ENCODE measurements at places on chromosomes 12 and 14.
A peak's percentile ranks its signal among the peaks of the same experiment; 100 is the strongest.

- DNase-seq: peak; percentile 53
Observed at GRCh38 chr14:75418850-75419768, 8.7 kb upstream of the JDP2 start.

- no peak for DNase-seq
Observed at GRCh38 chr12:124423761-124424515, 129.0 kb downstream of the RFLNA start.

DNA sequence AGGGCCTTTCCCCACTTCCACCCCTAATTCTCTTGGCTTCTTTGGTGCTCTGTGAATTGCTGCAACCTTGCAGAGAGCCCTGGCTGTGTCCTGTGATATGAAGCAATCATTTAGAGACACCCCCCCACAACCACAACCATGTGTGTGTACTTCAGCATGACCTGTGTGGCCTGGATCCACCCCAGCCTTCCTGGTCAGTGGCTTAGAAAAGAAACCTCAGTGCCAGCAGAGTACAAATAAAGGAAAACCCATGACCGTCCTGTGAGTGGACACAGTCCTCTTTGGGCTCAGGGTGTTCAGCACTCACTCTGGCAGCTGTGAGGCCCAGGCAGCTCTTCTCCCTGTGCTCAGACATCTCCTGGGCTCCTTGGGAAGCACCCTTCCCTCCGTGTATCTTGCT, 206.6 kb upstream of the DIO3 start:
- no peak for DNase-seq

- DNase-seq: no peak
Observed at GRCh38 chr12:3152892-3153291, 75.7 kb downstream of the TSPAN9 start.

GRCh38 chr14:44700184-44700583, 193.1 kb upstream of the FSCB start:
- no peak for DNase-seq

DNA sequence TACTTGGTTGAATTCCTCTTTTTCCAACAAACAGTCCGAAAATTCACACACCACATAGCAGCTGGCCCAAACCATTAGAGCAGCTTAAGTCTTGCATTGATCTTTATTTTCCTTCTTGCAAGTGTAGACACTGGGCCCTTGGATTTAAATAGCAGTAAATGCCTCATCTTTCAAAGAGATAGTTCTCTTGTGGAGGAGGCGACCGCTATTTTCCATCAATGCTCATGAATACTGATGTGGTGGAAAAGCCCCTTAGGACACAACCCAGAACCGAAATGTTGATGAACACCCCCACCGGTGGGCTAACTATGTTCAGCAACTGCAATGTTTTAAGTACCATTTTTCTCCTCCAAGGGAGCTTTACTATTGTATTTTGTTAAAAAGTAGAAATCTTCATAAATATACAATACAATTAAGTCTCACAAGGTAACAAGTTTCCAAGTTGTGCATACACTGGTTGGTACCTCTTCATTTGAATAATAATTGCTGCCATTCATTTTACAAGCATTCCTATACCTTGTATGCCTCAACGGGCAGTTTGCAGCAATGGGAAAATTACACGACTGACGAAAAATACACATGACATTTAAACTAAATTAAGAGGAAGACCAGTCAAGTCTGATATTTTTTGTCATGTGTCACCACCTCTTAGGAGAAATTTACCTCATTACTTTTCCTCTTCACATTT, 18.0 kb downstream of the NIN start:
- peak; percentile 17 for DNase-seq

GRCh38 chr12:17344649-17345048, 738.7 kb upstream of the LMO3 start:
- no peak for DNase-seq

- DNase-seq: no peak
Observed at GRCh38 chr14:96538097-96538989, 36.2 kb downstream of the PAPOLA start.

GRCh38 chr12:71947645-71948105, 9.0 kb downstream of the TPH2 start:
- DNase-seq: no peak

GRCh38 chr14:78701246-78701645, 531.1 kb downstream of the NRXN3 start:
- DNase-seq: no peak

GRCh38 chr12:2288471-2288870, 235.7 kb downstream of the CACNA1C start:
- DNase-seq: no peak

DNA sequence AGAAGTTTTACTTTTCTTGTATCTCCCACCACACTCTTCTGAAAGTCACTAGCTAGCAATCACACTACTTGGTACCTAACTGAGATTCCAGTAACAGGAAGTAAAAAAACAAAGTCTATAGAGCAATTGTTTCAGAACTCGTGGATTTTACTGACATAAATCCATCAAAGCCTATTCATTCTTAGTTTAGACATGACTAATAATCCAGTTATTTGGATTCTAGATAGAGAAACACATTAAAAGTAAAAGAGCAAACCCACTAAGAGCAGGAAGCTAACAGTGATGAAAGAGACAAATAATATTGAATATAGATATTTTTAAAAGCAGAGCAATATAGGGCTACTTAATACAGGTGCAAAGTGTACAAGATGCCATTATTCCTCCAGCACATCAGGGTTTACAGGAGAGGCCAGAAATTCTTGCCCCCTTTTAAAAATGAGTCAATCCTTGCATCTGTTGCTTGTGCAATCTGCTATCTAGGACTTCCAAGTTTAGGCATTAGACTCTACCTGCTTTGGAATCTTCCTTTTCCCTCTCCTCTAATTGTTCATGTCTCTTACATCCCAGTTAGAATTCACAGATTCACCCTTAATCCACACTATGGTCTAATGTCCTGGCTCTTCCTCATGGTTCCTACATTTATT, 6.0 kb downstream of the HEATR5A start:
- DNase-seq: no peak

DNA sequence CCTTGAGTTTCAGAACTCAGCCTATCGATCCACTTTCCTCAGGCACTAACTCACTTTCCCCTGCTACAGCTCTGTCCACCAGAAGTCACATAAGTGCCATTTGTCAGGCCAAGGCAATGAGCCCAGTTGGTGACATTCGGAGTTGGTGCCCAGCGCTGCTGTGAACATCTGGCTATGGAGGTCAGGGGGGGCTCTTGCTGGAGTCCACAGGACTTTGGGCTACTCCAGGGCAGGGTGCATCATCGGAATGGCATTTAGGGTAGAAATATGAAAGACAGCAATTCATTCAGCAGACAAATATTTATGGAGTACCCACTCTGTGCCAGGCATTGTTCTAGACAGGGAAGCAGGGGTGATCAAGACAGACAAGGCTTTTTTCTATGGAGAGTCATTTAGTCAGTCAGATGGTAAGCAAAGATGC, 1.5 kb upstream of the PPP1CC start:
- DNase-seq: no peak

GRCh38 chr14:81350344-81351130, 49.6 kb downstream of the STON2 start:
- DNase-seq: no peak

- DNase-seq: no peak
Observed at GRCh38 chr12:100724071-100724470, 70.5 kb upstream of the ANO4 start.

DNA sequence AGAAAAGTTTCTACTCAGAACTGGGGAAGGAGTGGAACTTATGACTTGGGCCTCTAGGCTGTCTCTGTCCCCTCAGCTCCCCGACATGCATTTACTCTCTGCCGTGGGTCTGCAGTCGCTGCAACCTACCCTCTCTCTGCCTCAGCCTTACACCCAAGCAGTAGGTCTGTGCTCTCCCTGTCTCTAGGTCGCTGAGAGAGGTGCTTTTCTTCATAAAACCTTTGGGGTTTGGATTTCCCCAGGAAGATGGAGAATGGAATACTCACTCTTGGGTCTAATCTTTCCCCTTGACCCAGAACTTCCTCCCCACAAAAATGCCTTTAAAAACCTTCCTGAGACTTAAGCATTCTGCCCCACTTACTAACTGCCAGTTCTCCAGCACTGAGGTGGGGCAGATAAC, 12.9 kb downstream of the GPR84 start:
- DNase-seq: no peak

DNA sequence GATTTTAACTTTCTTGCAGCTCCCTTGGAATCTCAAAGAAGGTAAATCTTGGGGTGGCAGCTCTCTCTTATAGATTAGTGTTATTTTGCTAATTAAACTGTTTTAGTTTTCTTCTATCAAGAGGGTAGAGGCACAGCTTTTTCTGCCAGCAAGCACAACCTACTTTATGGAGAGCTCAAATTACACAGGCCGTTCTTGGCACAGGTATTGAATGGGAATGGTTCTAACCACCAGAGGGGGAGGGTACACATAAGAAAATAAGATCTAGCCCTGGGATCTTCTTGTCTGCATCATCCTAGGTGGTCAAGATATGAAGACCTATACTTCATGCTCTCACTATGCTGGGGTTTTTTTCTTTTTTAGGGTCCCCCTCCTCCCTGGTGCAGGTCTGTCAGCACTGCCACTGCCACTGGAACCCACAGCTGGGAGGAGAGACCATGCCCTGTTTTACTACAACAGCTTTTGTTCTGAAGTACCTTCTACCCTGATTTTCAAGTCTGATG, 48.6 kb upstream of the STAC3 start:
- no peak for DNase-seq

- no peak for DNase-seq
Observed at GRCh38 chr14:74786796-74787315, 23.7 kb downstream of the YLPM1 start.

DNA sequence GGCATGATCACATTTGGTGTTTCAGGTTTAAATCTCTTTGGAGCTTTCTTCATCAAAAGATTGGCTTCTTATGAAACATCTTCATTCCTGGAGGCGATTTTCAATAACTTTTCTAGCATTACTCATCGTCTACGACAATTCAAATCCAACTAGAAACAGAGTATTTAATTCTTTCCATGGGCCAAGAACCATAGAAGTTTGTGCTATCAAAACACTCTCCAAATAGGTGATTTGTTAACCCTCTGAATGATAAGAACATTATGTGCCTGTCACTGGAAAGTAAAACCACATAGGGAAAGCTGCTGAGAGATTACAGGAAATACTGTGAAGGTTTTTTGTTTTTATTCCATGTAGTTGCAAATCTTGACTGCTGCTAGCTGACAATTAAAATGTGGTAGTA, 6.9 kb upstream of the DCN start:
- no peak for DNase-seq

GRCh38 chr12:7339675-7340074, 35.8 kb downstream of the ACSM4 start:
- no peak for DNase-seq

- DNase-seq: no peak
Observed at GRCh38 chr12:130674676-130675075, 41.4 kb downstream of the RIMBP2 start.

GRCh38 chr12:106090591-106091445, 47.9 kb downstream of the NUAK1 start:
- no peak for DNase-seq

GRCh38 chr14:104689881-104690711, 678 bp downstream of the INF2 start:
- DNase-seq: peak; percentile 23

DNA sequence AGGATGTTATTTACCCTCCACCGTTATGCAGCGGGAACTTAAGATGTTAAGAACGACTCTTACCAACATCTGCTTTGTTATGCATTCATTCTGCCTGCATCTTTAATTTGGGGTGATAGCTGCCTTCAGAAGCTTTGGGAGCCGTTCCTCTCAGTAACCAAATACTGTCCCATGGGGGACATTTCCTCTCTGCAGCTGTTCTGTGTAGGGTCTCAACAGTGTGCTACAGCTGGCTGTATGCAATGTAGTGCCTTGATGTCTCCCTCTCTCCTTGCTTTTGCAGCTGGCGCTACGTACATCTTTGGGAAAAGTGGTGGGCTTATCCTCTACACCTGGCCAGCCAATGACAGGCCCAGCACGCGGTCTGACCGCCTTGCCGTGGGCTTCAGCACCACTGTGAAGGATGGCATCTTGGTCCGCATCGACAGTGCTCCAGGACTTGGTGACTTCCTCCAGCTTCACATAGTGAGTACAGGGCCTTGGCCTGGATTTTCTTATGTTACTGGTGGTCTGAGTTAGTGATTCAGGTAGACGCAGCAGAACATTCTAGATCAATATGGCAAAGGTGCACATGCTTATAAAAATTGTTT, 744.3 kb downstream of the DIO2 start:
- no peak for DNase-seq

DNA sequence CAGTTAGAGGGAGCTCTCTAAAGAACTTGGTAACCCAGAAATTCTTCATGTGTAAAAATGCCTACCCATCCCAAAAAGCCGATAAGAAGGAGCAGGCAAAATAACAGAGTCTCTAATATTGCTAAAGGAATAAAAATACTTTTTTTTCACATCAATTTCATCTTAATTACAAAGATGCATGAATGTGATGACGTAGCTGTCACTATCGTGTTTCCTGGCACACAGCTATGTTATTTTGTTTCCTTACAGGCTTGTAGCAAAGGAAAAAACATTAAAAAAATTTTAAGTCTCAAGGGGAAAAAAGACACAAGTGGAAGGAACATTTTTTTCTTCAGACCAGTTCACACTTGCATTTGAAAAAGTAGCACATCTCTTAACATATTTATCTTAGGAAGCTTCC, 10.3 kb upstream of the LGALS3 start:
- DNase-seq: no peak

- no peak for DNase-seq
Observed at GRCh38 chr12:46608431-46609272, 217.1 kb downstream of the SLC38A4 start.

DNA sequence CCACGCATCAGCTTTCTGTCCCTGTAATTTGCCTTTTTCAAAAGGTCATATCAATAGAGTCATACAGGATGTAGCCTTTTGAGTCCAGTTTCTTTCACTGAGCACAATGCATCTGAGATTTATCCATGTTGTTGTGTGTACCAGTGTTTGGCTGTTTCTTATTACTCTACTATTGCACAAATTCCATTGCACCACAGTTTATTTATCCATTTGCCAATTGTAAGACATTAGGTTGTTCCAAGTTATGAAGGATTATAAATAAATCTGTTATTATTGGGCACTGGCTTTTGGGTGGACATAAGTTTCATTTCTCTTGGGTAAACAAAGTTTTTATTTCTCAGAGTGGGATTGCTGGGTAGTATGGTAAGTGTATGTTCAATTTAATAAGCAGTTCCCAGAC, 68.3 kb upstream of the TBPL2 start:
- DNase-seq: no peak

DNA sequence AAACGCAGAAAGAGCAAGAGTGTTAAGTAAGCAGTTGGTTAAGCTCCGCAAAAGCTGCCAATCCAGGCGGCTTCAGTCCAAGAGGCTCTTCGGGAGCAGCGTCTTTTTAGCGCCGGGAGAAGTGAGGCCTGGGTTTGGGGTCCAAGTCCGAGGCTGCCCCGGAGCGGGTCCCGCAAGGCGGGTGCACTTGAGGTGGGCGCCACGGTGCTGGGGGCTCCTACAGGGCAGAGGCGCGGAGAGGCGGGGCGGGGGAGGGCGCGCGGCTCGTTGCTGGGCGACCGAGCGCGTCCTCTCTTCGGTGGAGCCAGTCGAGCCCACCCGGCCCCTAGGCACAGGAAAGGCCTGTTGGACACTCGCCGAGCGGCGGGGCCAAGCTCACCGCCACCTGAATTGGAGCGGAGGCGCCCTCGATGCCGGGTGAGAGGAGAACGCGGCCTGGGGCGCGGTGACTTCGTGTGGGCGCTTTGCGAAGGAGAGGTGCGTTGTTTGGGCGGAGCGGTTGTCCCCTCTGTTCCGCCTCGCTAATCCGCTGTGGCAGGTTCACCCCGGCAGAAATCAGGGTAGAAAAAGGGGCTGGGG, 15.6 kb downstream of the TTC6 start:
- DNase-seq: no peak

- DNase-seq: no peak
Observed at GRCh38 chr12:16421806-16422205, 74.4 kb downstream of the MGST1 start.

- no peak for DNase-seq
Observed at GRCh38 chr12:75366629-75367028, 24.3 kb upstream of the GLIPR1L2 start.

All from activated naive CD4-positive, alpha-beta T cell treated with Interleukin-2 at 50 U/mL for 16 hours (primary cell).